Occipital lobe (tissue), 3 donors: ENCODE measurements at places on chromosomes 3 and 15. TPM values are rescaled to one million over a fixed set of nuclear protein-coding genes. Genes with fewer than 3 reads are reported as not detected.

- no peak for DNase-seq
Measured at GRCh38 chr15:97654481-97655076, 305.9 kb upstream of the ARRDC4 start.

Gene CATSPER2
- total RNA-seq, result 4.2 TPM

GRCh38 chr3:129599607-129600006 is 6.9 kb downstream of the PLXND1 start:
- DNase-seq, result no peak

GRCh38 chr3:13228584-13228983 is 155.4 kb upstream of the IQSEC1 start:
- no peak for DNase-seq

GRCh38 chr3:188174317-188175044 is 20.5 kb downstream of the LPP start:
- no peak for DNase-seq

DNA sequence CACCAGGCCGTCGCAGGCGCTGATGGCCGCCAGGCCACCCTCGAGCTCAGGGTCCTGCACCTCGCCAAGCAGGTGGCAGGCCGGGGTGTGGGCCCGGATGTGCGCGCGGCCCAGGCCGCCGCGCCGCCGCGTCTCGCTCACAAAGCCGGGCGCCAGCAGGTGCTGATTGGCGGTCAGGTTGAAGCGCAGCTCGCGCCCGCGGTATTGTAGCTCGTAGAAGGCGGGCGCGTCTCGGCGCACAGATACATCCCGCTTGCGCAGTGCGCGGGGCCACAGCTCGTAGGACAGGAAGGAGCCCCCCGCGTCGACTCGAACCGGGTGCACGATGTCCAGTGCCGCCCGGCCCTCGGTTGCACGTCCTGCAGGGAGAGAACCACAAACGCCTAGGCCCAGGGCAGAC is 11.1 kb downstream of the ADAMTS7 start:
- DNase-seq, result no peak

DNA sequence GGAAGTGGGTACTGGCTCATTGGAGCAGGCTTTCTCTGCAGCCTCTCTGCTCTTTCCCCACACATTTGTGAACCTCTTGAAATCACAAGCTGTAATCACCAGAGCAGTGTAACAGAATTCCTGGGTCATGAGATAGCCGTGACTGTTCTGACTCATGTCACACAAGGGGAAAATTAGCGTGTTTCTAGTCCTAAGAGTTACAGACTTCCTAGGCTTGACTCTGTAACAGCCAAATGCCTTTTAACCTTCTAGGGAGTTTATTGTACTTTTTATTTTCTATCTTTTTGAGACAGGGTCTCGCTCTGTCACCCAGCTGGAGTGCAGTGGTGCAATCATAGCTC is 54.7 kb upstream of the TRAK1 start:
- DNase-seq, result no peak

DNA sequence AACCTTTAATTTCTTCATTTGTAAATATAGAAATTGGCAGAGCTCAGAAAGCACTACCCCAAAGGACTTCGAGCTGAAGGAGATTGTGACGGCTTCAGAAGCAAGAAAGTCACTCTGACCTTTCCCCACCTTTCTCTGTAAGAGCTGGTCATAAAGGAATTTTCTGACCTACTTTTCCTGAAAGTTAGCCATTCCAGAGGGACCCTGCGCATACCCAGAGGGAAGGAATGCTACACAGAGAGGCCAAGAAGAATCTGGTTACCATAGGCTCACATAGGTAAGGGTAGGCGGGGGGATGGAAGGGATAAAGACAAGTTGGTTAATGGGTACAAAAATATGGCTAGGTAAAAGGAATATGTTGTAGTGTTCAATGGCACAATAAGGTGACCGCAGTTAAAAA is 1080.3 kb downstream of the ZPLD1 start:
- DNase-seq, result no peak

Gene ROPN1
- total RNA-seq, result 0.16 TPM

Gene TTLL13
- 0.31 TPM for total RNA-seq

Gene GHSR
- not detected for total RNA-seq

Gene MAGEF1
- 42.7 TPM for total RNA-seq

GRCh38 chr3:143171141-143171980 is 51.8 kb downstream of the CHST2 start:
- no peak for DNase-seq

Gene SERPINI1
- 123 TPM for total RNA-seq

Gene PRRT3
- 4.1 TPM for total RNA-seq

Gene GRIP2
- total RNA-seq, result 9.7 TPM

DNA sequence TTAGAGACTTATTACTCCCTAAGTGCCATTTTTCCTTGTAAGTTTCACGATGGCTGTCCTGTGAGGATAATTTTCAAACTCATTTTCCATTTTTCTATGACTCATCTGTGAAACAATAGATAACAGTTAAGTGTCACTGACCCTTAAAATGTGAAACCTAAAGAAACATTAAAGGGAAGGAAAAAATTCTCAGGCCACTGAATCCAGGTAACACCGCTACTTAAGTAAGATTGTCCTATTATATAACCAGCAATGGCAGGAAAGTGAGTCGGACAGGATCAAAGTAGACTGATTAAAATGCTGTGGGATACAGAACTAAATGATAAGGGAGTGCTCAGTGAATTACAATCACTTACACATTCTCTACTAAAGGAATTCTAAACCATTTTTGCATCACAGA is 12.4 kb downstream of the PLD1 start:
- DNase-seq, result no peak

Gene KCNAB1
- total RNA-seq, result 15.3 TPM

- DNase-seq, result no peak
Measured at GRCh38 chr3:149356044-149356592, 21.3 kb downstream of the TM4SF1 start.

Gene TICRR
- 0.62 TPM for total RNA-seq

DNA sequence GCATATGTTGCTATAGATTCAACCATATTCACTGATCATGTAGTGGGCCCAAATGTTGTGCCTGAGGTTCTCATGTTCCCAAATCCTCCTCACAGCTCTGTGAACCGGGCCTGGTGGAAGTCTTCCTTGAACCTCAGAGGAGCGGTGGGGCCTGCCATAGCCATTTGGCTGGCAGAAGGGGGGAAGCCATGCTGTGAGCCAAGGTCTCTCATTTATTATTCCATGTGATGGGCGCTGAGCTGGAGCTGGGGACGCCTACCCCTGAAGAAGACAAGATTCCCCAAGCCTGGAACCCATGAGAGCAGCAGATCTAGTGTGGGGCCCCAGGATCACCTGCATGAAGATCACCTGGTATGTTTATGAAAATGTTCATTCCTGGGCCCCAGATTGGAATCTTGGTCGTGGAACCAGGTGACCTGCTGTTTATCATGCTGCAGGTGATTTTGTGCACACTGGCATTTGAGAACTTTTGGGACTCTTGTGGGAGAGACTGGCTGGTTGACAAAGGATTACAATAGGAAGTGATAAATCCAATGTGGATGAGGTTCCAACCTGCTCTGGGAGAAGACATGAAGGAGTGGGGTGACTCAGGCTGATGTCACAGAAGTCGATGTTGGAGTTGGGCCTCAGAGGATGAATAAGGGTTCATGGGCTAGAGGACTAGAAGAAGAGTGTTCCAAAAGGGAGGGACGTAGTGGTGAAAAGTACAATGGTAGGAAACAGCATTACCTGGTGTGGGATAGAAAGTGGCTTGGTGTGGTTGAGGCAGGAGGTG is 102.1 kb downstream of the ASB7 start:
- no peak for DNase-seq

- no peak for DNase-seq
Measured at GRCh38 chr3:105593315-105593714, 226.6 kb downstream of the ALCAM start.

DNA sequence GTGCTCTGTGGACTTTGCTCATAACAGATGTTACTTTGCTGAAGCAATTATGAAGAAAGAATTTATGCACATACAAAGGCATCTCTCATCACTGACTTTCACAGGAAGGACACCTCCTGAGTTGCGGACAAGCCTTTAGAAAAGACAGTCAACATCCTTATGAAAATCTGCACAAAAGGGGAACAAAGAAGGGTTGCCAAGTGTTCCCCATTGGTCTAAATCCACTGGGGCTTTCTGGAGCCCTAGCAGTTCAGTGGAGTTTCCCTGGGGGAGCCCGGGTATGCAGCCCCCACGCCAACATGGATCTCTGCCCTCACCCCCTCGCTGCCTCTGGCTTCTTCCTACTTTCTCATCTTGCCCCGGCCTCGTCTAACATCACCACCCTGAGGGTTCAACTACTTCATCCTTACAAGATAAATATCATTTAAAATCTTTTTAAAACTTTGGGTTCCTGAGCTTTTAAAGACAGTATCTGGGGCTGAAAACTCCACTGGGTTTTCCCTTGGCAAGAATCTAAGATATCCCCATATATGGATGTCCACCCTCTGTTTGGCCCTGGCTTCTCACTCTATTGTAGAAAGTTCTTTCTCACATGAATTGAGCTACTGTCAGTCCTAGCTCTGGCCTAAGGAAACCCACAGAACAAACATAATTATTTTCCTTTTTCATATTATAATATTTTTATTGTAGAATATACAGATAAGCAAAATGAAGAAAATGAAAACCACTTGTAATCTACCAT is 207.9 kb upstream of the RGMA start:
- no peak for DNase-seq

GRCh38 chr3:13240928-13241618 is 167.8 kb upstream of the IQSEC1 start:
- no peak for DNase-seq

Gene SPINK8
- not detected for total RNA-seq

DNA sequence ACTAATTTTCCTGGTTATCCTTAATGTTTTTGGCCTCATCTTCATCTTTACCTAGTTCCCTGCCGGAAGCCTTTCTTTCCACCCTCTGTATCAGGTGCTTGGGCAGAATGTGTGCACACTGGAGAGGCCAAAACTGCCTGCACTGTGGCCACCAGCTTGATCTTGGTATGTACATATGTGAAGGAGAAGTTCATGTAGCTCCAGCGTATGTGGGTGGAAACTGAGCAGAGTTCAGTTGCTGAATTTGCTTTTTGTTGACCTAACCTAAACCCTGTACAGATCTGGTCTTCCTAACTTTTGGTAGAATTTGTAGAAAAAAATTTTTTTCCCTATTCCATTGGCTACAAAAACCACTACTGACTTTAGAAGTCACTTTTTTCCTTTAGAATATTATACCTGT is 65.9 kb upstream of the IGSF10 start:
- no peak for DNase-seq

DNA sequence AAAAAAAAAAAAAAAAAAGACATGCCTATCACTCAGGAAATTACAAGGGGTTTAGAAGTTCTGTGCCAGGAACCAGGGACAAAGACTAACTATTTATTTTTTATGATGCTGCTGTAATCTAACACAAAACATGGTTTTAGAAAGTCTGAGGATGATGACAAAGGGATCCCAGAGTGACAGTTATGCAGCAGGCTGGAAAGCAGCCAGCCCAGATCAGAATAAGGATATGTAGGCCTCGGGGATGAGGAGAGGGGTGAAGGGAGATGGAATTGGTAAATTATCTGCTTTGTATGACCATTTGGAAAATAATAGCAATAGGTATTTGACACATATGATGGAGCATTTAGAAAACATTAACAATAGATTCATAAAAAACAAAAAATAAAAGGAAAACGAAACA is 34.1 kb upstream of the NMD3 start:
- DNase-seq, result no peak

GRCh38 chr3:27507515-27508266 is 23.5 kb upstream of the SLC4A7 start:
- no peak for DNase-seq

- no peak for DNase-seq
Measured at GRCh38 chr15:35698331-35698730, 152.4 kb upstream of the DPH6 start.

- no peak for DNase-seq
Measured at GRCh38 chr3:186985661-186986364, 55.5 kb downstream of the ST6GAL1 start.

Gene RTP4
- total RNA-seq, result not detected

Gene CCK
- 14.7 TPM for total RNA-seq

- no peak for DNase-seq
Measured at GRCh38 chr15:56082263-56082761, 88.9 kb upstream of the NEDD4 start.

GRCh38 chr3:54631516-54632325 is 296.1 kb downstream of the LRTM1 start:
- DNase-seq, result no peak

GRCh38 chr3:195909644-195910498 is 1.5 kb upstream of the TNK2 start:
- peak; percentile 87 for DNase-seq

DNA sequence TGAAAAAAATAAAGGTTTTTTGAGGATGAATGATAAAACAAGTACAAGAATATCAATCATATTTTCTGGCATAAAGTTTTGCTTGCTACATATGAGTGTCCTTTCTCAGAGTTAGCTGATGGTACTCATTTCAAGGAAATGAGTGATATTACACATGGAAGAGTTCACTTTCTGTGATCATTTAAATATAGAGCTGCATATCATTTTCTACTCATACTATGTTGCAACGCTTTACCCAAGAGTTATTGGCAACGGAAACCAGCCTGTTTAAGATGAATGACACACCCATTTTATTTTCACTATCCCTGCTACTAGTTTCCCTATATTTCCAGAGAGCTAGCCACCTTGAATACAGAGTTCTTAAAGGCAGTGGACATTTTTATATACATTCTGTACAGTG is 35.4 kb upstream of the RBMS3 start:
- DNase-seq, result no peak

DNA sequence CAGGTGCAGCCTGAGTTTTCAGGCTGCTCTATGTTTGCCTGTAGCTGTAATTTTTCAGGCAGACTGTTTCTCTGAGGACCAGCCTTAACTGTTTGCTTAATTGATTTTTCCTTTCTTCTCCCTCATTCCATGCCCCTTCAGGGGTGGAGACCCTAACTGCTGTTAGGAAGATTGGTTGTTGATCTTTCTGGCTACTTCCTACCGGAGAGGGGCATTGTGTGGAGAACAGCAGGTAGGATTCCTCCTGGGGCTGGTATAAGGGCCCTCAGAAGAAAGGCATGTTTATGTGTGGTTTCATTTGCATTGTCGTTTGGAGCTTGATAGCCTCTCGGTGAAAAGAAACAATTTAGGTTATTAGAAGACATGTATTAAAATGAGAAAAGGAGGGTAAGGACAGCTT is 56.9 kb upstream of the GOLGA6L2 start:
- no peak for DNase-seq

Gene C3orf38
- total RNA-seq, result 66.6 TPM

Gene NOX5
- under 0.01 TPM for total RNA-seq

Gene WDR76
- 20.3 TPM for total RNA-seq

Gene PAQR5
- 1.1 TPM for total RNA-seq

DNA sequence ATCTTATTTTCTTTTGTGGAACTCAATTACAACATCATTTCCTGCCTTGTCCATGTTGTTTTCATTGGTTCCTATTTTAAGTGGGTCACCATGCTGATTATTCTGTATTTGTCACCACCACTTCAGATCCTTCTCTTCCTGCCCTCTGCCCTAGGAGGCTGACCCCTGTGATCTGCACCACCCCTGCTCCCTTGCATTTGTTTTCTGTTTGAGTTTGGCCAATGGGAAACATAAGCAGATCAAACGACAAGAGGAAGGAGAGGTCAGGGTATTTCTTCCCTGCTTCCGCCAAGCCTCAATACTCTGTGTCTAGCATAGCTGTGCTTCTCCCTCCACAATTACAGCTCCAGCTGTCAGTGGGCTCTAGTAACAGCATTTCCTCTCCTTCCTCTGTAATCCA is 71.6 kb downstream of the IMPG2 start:
- DNase-seq, result no peak

Gene AHSG
- total RNA-seq, result 0.47 TPM
